ENCODE measurements at places on chromosomes 13 and 19.

DNA sequence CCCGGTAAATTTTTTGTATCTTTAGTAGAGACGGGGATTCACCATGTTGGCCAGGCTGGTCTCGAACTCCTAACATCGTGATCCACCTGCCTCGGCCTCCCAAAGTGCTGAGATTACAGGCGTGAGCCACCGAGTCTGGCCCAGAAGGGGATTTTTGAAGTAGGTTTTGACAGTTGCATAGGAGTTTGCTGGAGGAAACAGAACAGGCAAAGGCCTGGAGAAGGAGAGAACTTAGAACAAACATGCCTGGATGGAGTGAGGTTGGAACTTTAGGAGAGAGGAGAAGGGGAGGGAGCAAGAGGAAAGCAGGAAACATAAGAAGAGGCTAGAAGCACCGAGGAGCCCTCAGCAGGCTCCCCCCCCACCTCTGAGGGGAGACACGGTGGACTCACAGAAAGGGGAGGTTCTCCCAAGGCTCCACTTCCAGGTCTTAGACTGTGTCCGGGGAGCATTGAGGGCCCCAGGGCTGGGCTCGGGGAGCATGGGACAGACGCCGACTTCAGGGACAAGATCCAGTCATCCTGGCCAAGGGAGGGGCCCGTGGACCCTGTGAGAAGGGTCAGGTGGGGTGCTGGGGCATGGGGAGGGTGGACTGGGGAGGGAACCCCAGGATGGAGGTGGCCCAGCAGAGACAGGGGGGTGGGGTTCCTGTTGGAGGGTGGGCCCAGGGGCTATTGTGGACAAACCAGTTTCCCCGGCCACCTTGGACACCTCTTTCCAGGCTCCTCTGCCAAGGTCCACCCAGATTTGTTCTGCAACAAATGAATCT, 1.8 kb upstream of the FBN3 start:
- no peak for DNase-seq

DNA sequence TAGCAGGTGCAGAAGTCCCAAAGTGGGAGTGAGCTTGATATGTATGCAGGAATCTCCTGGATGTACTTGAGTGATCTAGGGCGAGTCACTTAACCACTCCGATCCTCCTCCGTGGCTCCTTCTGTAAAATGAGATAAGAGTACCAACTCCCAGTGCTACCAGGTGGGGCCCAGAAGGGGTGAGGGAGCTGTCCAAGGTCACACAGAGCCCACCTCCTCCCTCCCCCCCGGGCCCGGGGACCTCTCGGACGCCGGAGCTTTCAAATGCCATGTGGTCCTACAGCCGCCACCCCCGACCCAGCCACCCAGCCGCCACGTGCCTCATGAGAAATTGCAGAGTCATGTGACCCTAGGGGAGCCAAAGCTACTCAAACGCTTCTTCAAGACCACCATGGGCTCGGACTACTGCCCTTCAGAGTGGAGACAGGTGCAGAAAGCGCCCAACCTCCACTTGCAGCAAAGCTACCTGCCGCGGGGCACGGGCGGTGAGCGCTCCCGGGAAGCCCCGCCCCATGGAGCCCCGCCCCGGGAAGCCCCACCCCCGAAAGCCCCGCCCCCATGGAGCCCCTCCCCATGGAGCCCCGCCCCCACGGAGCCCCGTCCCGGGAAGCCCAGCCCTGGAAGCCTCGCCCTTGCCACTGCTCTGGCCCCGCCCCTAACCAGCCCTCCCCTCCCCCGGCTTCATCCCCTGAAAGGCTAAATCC, 10.1 kb upstream of the ZNF358 start:
- DNase-seq, result no peak

- no peak for DNase-seq
Measured at GRCh38 chr13:75359266-75359665, 122.7 kb downstream of the TBC1D4 start.

GRCh38 chr13:95426631-95427030, 125.4 kb upstream of the ABCC4 start:
- DNase-seq, result no peak

GRCh38 chr13:23202383-23202782, 21.6 kb downstream of the SGCG start:
- DNase-seq, result no peak

DNA sequence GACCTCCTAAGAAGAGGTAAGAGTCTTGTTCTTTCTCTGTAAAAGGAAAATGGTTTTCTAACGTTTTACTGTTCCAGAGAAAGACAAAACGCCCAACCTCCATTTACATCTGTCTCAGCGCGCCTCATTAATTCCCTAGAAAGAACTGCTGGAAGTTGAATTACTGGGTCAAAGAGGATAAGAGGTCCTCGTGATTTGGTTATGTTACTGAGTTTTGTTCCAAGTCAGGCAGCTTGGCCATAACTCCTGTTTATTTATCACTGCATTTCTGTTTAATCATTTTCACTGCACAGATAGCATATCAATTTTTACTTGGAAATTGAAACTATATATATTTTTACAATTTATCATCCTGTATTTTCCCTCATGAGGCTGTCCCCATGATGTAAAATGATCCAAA, 112.9 kb upstream of the PEG3 start:
- DNase-seq, result no peak

- no peak for DNase-seq
Measured at GRCh38 chr13:44692173-44692713, 116.1 kb upstream of the TSC22D1 start.

DNA sequence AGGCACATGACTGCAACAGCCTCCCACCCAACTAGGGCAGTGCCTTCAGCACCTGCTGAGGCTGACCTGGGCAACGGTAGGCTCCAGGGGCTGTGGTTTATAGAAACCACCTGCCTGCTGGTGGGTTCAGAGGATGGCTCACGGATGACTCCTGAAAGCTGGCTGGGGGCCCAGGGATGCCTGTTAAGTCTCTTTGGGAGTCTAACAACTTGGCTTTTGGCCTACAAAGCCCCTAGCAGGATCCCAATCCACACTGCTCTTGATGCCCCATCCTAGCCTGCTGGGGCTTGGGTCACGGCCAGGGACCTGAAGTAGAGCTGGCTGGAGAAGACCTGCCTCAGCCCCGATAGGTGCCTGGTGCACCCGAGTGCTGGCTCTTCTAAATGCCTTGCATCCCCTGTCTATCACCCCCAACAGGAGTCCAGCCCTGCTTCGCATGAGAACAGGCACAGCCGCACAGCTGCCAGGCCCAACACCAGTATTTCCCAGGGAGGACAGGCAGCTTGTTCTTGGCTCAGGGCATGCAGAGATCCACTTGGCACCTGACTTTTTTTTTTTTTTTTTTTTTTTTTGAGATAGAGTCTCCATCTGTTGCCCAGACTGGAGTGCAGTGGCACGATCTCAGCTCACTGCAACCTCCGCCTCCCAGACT, 9.1 kb upstream of the EPHX3 start:
- DNase-seq, result peak; percentile 27

- no peak for DNase-seq
Measured at GRCh38 chr13:50410921-50411746, 395.9 kb downstream of the KCNRG start.

- DNase-seq, result peak; percentile 45
Measured at GRCh38 chr19:43651758-43652545, 12.3 kb upstream of the CADM4 start.

Measured in NCI-H1105 treated with DMSO at 0.1 percent for 48 hours (cell line).